ENCODE measurements at places on chromosomes 7 and 10.

- no peak for DNase-seq
These were observed 38.7 kb upstream of the FOXP2 start for GRCh38 chr7:114375907-114376306.

- DNase-seq: peak; percentile 26
These were observed 99.1 kb downstream of the ZNF680 start for GRCh38 chr7:64463636-64464375.

- DNase-seq: no peak
These were observed 30.4 kb upstream of the BMPER start for GRCh38 chr7:33874943-33875342.

- no peak for DNase-seq
These were observed 19.3 kb downstream of the VWA2 start for GRCh38 chr10:114258274-114258840.

- no peak for DNase-seq
These were observed 247 bp downstream of the PARD3 start for GRCh38 chr10:34814913-34815184.

- no peak for DNase-seq
These were observed 34.3 kb downstream of the BMS1 start for GRCh38 chr10:42816912-42817311.

- DNase-seq: no peak
These were observed 37.3 kb downstream of the TWIST1 start for GRCh38 chr7:19080093-19080492.

- no peak for DNase-seq
These were observed 240.1 kb upstream of the PITRM1 start for GRCh38 chr10:3412646-3413045.

DNA sequence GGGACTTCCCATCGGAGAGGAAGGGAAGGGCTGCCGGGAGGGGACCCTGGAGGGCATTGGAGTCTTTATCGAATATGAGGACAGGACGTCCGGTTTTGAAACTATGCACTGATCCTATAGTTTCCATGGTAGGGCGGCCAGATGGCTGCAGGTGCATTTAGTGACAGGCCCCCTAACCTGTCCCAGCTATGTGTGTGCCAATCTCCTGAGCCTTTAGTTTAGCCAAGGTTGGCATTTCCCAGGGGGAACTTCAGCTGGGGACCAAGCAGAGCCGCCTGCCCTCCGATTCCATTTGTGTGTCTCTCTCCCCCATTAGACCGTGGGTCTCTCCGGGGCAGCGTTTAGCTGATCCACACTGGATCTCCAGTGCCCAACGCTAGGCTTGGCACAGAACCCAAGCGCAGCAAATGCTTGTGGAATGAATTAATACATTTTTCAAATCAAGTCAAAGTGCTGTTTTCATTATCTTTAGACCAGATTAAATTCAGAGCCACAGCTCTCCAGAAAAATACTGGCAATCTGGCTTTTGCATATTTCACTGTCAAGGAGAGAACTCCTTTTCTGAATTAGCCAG, 19.9 kb downstream of the TMEM270 start:
- DNase-seq: no peak

DNA sequence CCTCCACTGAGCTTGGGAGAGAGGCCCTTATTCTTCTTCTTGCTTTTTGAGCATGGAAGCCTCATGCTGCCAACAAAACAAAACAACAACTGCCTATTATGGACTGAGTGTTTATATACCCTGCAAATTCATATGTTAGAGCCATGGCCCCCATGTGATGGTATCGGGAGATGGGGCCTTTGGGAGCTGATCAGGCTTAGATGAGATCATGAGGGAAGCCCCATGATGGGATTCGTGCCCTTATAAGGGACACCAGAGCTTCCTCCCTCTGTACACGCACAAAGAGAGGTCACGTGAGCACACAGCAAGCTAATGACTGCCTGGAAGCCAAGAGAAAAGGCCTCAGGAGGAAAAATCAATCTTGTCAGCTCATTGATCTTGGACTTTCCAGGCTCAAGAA, 235.0 kb downstream of the FANK1 start:
- DNase-seq: no peak

DNA sequence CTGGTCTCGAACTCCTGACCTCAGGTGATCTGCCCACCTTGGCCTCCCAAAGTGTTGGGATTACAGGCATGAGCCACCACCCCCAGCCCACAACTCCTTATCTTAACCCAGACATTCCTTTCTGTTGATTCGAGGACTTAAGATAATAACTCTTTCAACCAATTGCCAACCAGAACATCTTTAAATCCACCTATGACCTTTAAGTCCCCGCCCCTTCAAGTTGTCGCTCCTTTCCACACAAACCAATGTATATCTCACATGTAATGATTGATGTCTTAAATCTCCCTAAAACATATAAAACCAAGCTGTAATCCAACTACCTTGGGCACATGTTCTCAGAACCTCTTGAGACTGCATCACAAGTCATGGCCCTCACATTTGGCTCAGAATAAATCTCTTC, 7.8 kb upstream of the ANKRD2 start:
- no peak for DNase-seq

GRCh38 chr7:81256991-81257390, 338.1 kb upstream of the SEMA3C start:
- DNase-seq: no peak

- DNase-seq: no peak
These were observed 458.5 kb downstream of the KCNMA1 start for GRCh38 chr10:77179015-77179695.

- DNase-seq: no peak
These were observed 13.6 kb upstream of the LIMK1 start for GRCh38 chr7:74069790-74070618.

GRCh38 chr7:46243406-46243805, 322.3 kb upstream of the IGFBP3 start:
- DNase-seq: no peak

GRCh38 chr7:158296798-158297104, 290.9 kb downstream of the PTPRN2 start:
- DNase-seq: no peak

GRCh38 chr7:113912876-113913275, 5.9 kb downstream of the PPP1R3A start:
- DNase-seq: no peak

- DNase-seq: no peak
These were observed 55.4 kb downstream of the ZRANB1 start for GRCh38 chr10:124997306-124997705.

DNA sequence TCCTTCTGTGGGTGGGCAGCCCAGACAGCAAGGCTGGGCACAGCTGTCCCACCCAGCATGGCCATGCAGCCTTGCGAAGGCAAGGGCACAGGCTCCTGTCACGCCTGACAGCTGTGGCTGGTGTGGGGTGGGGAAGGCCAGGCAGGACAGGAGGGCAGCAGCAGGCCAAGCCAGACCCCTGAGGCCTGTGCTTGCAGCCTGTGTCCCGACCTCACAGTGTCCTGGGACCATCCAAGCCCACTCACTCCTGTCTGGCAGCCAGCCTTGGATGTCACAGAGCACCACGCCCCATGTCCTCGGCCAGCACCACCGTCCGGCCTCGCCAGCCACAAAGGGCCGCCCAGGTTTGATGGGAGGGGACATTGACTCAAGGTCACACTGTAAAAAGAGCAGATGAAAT, 85.5 kb upstream of the LRRC4 start:
- no peak for DNase-seq

- no peak for DNase-seq
These were observed 126.5 kb downstream of the SLIT1 start for GRCh38 chr10:97059006-97059871.

DNA sequence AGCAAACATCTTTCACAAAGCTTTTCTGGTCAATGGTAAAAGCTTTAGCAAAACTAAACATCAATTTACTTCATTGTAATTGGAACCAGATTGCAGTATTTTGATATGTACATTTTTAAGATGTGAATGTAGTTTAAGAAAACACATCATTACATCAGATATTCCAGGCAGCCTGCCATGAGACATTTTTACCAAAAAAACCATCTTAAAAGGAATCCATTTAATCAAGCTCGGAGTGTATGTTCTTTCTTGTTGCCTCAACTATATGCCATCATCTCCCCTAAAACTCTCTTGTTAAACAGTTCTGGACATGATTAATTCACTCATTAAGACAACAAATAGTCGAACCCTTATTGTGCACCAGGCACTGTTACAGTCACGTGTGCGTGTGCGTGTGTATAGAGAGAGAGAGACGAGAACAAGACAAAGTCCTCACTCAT, 97.5 kb downstream of the UBE2H start:
- no peak for DNase-seq

GRCh38 chr7:28442540-28443420, 30.5 kb downstream of the CREB5 start:
- no peak for DNase-seq

- DNase-seq: no peak
These were observed 63.1 kb downstream of the EEPD1 start for GRCh38 chr7:36216063-36216684.

GRCh38 chr7:24152356-24152755, 131.6 kb upstream of the NPY start:
- DNase-seq: no peak

GRCh38 chr7:130356121-130356875, 11.7 kb downstream of the CPA5 start:
- DNase-seq: no peak

- no peak for DNase-seq
These were observed 30.2 kb downstream of the DOCK1 start for GRCh38 chr10:126935263-126935946.

- no peak for DNase-seq
These were observed 55.2 kb downstream of the DOCK4 start for GRCh38 chr7:112150823-112151641.

GRCh38 chr10:8301831-8302230, 247.3 kb downstream of the GATA3 start:
- no peak for DNase-seq

GRCh38 chr10:31804352-31804810, 124.2 kb downstream of the ARHGAP12 start:
- no peak for DNase-seq

GRCh38 chr7:7989616-7990440, 21.2 kb downstream of the GLCCI1 start:
- no peak for DNase-seq

DNA sequence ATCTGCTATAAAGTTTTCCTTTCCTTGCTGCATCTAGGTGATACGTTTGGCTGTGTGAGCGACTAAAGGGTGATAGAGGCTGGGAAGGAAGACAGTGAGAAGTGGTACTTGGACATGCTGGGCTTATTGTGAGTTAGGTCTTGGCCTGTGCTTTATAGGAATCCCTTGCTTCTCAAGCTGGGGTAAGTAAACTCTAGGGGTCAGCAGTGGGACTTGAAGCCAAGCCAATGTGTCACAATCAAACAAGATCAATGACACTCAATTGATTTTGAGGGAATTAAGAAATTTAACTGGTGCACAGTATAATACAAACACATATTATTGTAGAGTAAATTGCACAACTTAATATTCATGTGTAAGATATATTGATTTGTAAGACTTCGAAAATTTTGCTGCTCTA, 155.8 kb upstream of the AOAH start:
- DNase-seq: no peak

- no peak for DNase-seq
These were observed 360.5 kb downstream of the FGFR2 start for GRCh38 chr10:121237718-121238117.

GRCh38 chr7:148927123-148928045, 43.3 kb upstream of the EZH2 start:
- DNase-seq: no peak

- DNase-seq: no peak
These were observed 458.1 kb upstream of the MBL2 start for GRCh38 chr10:53230651-53231050.

DNA sequence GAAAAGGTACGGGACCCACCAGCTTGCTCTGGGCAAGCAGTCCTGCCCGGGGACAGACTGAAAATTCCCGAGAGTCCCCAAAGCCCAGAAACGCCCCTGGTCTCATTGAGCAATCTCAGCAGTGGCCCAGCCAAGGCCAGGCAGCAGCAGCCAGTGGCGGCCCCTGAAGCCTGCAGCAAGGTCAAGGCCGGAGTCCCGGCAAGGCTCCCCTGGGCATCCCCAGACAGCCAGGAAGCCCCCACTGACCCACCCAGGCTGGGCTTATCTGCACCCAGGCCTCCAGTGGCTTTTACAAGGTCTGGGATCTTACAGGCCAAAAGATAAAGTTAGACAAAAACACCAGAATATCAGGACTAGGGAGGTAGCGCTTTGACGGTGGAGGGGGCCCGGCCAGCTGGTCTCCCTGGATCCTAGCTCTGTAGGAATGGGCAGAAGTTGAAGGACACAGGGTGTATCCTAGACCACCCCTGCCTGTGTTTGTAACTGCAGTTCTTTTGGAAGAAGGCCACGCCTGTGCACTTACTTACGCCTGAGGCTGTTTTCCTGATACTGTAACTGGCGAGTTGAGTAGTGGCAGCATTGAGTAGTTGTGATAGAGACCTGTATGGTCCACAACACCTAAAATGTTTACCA, 130.5 kb upstream of the NPS start:
- no peak for DNase-seq

- no peak for DNase-seq
These were observed 104.2 kb upstream of the TMEM72 start for GRCh38 chr10:44806950-44807349.
